Dermis microvascular lymphatic vessel endothelial cell (primary cell): ENCODE measurements at places on chromosomes 2 and 18. TPM values are rescaled to one million over a fixed set of nuclear protein-coding genes. Genes with fewer than 3 reads are reported as not detected.

Gene CD8B2
- total RNA-seq = not detected in 2 replicates

Gene FAM228A
- 0.13 TPM in 2 replicates for total RNA-seq

Gene RAD51AP2
- total RNA-seq = not detected in 2 replicates

Gene HES6
- 2.0 and 2.1 TPM in 2 replicates for total RNA-seq

Gene RAPGEF4
- 14.2 and 17.7 TPM in 2 replicates for total RNA-seq

Gene DSC2
- under 0.01 and 0.13 TPM in 2 replicates for total RNA-seq

Gene CFAP53
- total RNA-seq = 0.13 TPM in 2 replicates

Gene UGT1A5
- total RNA-seq = not detected in 2 replicates

Gene INPP5D
- 29.4 and 45.0 TPM in 2 replicates for total RNA-seq

Gene MC4R
- total RNA-seq = not detected in 2 replicates

- no peak for DNase-seq
Measured at GRCh38 chr2:129761569-129762021, 217.9 kb upstream of the RAB6C start.

- peak; percentile 61 for DNase-seq
Measured at GRCh38 chr18:55319459-55320193, 268.4 kb downstream of the TCF4 start.

DNA sequence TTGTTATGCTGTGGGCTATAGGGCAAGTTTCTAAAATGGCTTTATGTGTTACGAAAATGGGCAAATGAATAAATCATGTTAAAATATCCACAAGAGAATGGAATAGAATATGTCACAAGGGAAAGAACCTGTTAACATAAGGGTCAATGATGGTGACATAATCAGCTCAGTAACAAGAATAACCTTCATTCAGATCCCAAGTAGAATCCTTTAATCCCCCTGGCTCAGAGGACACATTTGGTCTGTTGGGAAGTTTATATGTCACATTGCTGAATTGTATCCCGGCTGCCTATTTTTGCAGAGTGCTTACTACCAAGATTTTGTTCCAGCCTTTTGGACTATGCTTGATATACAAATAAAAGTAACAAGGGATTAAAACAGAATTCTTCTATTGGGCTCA lies 13.1 kb upstream of the LGALSL start:
- no peak for DNase-seq

GRCh38 chr2:38498045-38498481 lies 104.7 kb downstream of the HNRNPLL start:
- DNase-seq = no peak

DNA sequence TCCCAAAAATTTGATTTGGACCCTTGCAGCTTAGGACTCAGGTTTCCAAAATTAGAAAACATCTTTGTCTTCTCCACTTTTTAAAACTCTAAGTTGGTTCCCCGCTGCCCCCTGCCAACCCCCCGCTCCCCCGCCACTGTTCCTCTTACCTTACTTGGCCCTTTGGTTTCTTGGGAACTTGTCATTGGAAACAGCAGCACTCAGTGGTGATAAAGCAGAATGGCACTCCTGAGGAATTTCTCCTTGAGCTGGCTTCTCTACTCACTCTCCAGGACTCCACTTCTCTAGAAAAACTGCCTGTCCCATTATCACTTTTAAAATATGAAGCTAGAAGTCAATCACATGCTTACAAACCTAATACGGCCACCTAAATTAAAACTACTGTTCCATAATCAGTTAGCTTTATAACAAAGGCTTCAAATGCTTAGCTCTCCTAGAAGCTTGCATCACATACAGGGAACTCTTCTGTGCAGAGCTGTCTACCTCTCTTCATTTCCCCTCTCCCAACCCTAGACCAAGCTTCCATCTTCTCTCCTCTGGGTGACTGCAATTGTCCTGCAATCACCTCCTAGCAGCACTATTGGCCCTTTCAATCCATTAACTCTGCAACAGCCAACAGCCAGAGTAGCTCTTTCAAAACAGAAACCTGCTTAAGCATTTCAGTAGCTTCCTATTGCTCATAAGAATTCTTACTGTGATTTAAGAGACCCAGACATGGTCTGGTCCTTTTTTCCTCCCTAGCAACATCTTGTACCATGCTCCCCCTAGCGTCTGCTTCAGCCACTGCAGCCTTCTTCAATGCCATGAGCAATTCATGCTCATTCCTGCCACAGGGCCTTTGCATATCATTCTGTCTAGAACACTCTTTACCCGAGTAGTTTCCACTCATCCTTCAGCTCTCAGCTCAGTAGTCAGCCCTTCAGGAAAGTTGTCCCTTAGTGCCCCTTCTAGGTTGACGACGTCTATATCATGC lies 15.2 kb upstream of the PLEKHM3 start:
- DNase-seq = peak; percentile 72

GRCh38 chr18:43175257-43175656 lies 59.8 kb upstream of the RIT2 start:
- DNase-seq = no peak

DNA sequence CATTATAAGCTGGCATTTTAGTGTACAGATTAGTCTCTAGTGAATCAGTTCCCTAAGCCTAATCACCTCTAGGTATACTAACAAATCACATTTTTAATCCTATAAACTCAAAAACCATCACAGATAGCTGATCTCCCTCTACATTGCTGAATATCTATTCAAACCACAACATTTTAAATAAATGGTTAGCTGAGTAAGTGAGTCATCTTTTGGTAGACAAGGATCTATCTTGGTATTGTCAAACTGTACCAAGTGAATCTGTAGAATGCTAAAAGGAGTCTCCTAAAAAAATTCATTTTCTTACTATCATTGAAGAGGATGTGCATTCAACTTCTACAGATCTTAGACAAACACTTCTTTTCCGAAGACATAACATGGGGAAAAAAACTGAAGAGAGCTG lies 40.7 kb downstream of the INO80D start:
- no peak for DNase-seq

DNA sequence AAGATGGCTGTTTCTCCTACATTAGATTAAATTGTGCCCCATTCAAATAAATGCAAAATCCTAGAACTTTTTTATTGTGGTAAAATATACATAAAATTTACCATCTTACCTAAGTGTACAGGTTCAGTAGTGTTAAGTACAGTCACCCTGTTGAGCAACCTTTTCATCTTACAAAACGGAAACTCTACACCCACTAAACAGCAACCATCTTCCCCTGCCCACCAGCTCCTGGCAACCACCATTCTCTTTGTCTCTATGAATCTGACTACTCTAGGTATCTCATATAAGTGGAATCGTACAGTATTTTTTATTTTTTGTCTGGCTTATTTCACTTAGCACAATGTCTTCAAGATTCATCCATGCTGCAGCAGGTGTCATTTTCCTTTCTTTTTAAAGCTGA lies 53.0 kb downstream of the ASXL2 start:
- DNase-seq = no peak

- DNase-seq = no peak
Measured at GRCh38 chr18:66280470-66280869, 323.4 kb downstream of the CDH19 start.

GRCh38 chr2:164178835-164179465 lies 442.3 kb downstream of the GRB14 start:
- DNase-seq = no peak

- DNase-seq = no peak
Measured at GRCh38 chr2:109081374-109081773, 47.6 kb upstream of the SH3RF3 start.

- DNase-seq = no peak
Measured at GRCh38 chr2:217978536-217979150, 24.2 kb downstream of the TNS1 start.

GRCh38 chr2:178282075-178282815 lies 87.9 kb downstream of the OSBPL6 start:
- DNase-seq = peak; percentile 52

GRCh38 chr2:237639836-237640220 lies 12.4 kb downstream of the LRRFIP1 start:
- no peak for DNase-seq

DNA sequence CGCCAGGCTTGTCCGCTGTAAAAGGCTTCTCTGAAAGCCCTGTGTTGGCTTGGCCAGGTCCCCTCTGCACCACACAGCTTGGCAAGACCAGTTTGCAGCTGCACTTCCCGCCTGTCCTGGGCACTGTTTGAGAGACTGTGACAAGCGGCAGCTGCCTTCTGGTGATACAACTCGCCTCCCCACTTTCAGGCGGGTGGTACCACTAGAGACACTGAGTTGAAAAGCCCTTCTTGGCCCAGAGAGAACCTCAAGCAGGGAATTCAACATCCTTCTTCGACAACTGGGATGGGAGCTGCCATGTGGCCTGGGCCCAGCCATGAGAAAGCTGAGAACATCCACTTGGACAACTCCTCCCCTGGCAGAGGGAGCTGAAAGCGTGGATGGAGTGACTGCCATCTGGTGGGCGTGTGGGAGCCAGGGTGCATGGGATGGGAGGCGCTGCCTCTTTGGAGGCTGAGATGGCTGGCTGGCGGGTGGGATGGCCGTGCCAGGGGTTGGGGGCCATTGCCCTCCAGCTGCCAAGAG lies 125.5 kb upstream of the REV1 start:
- no peak for DNase-seq

GRCh38 chr18:25650201-25650941 lies 298.4 kb upstream of the ZNF521 start:
- DNase-seq = peak; percentile 32

- DNase-seq = no peak
Measured at GRCh38 chr2:5705490-5705889, 13.3 kb downstream of the SOX11 start.

GRCh38 chr2:46381871-46382270 lies 84.7 kb downstream of the EPAS1 start:
- no peak for DNase-seq

DNA sequence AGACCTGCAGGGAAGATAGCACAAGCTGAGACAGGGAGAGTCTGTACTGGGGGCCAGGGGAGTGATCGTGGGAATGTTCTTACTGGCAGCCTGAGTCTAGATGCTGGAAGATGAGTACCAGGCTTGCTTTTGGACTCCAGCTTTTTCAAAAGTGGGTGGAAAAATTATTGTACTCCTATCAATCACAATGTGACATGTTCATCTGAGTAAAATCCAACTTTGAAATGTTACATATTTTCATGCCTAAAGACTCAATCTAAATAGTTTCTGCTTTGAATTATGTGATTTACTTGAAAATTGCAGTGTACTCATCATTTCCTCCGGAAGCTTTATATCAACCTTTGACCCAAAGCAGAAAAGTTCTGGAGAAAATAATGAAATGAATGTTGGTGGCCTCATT lies 49.7 kb upstream of the ST3GAL5 start:
- no peak for DNase-seq

- DNase-seq = peak; percentile 93
Measured at GRCh38 chr2:162114271-162114670, 37.8 kb downstream of the GCG start.

DNA sequence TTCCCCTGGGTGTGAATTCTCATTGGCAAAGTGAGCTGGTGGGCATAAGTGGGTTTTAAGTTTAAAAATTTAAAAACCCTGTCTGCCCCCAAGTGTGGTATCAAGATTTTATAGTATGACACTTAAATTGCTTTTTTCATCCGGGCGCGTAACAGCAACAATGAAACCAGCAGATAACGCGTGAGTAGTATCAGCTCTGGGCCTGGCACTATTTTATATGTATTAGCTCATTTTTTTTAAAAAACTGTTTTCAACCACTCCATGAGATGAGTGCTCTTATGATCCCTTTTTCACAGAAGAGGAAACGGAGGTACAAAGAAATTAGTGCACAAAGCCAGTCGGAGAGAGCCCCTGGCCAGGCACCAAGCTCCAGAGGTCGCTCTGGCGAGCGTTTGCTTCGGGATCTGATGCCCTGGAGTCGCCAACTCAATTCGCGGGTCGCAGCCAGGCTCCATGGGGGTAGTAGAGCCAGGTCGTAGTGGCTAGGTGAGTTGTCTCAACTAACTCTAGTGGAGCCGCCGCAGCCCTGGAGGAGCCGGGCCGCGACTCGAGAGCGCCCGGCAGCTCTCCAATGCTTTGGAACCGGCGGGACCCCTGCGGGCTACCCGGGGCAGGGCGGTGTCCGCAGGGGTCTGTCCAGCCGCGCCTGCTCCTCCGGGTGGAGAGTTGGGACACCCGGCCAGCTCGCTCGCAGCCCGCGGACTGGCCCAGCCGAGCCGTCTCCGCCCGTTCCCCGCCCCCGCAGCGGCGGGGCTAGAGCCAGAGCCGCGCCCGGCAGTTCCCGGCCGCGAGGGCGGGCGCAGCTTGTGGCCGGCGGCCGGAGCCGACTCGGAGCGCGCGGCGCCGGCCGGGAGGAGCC lies at the start of gene IL1R1:
TSS of gene IL1R1 (plus strand) at position 777 of the 859 bp plus-strand sequence. CDS start 14,979 bp downstream, outside the sequence.
- DNase-seq = peak; percentile 74

- no peak for DNase-seq
Measured at GRCh38 chr2:31413025-31413424, 1.5 kb downstream of the XDH start.

DNA sequence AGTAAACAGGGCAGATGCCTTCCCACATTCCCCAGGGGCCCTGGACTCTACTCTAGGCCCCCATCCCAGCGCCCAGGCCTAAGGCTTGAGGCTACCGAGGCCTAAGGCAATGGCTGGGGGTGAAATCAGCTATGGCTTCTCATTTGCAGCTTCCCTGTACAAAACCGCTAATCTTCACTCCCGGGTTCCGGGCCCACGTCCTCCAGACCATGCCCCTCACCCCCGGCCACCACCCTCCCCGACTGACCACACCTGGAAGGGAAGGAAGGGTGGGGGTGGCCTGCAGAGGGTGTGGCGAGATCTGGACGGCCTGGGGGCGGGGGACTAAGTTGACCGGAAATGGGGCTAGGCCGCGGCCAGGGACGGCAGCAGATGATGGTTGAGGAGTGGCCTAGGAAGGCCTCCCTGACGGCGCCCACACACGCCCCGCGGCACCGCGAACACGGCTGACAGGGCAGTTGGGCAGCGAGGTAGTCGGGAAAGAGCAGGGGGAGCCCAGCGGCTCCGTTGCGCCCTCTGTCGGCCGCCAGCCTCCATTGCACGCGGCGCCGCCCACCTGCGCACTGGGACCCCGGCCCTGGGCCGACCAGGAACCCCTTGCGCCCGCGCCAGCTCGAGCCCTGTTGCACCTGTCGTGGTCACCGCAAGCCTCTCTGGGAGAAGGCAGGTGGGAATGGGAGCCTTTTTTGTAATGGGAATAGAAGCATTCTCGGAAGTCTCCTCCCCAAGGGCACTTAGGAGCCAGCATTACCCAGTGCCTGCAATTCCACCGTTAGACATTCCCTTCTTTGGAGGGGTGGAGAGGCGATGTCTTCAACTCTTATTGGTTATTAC lies 117.1 kb upstream of the STPG4 start:
- DNase-seq = peak; percentile 48
